ENCODE measurements at places on chromosomes 16 and 17. TPM values are rescaled to one million over a fixed set of nuclear protein-coding genes. Genes with fewer than 3 reads are reported as not detected.

Gene EVI2A
- total RNA-seq, result not detected

GRCh38 chr17:78595135-78595810, 18.1 kb upstream of the DNAH17 start:
- peaks cover 19% of the 10 kb centered on the region for H3K4me1 ChIP-seq
- DNase-seq, result no peak
- H3K27ac ChIP-seq, result no peak overlapping the region
- no peaks in the 10 kb centered on the region for H3K36me3 ChIP-seq

GRCh38 chr17:55167024-55167725, 97.6 kb upstream of the HLF start:
- H3K4me3 ChIP-seq, result no peak overlapping the region
- H3K27ac ChIP-seq, result no peak overlapping the region
- H3K4me1 ChIP-seq, result peaks cover 9% of the 10 kb centered on the region
- H3K27me3 ChIP-seq, result no peaks in the 10 kb centered on the region
- DNase-seq, result no peak

- H3K4me3 ChIP-seq, result no peak overlapping the region
- DNase-seq, result peak; percentile 48
- H3K36me3 ChIP-seq, result no peaks in the 10 kb centered on the region
- H3K27me3 ChIP-seq, result no peaks in the 10 kb centered on the region
Measured at GRCh38 chr17:66975614-66976378, 11.3 kb downstream of the CACNG4 start.

GRCh38 chr16:88013091-88013609, 61.9 kb downstream of the BANP start:
- no peak overlapping the region for H3K27ac ChIP-seq
- H3K4me1 ChIP-seq, result no peaks in the 10 kb centered on the region
- DNase-seq, result no peak

DNA sequence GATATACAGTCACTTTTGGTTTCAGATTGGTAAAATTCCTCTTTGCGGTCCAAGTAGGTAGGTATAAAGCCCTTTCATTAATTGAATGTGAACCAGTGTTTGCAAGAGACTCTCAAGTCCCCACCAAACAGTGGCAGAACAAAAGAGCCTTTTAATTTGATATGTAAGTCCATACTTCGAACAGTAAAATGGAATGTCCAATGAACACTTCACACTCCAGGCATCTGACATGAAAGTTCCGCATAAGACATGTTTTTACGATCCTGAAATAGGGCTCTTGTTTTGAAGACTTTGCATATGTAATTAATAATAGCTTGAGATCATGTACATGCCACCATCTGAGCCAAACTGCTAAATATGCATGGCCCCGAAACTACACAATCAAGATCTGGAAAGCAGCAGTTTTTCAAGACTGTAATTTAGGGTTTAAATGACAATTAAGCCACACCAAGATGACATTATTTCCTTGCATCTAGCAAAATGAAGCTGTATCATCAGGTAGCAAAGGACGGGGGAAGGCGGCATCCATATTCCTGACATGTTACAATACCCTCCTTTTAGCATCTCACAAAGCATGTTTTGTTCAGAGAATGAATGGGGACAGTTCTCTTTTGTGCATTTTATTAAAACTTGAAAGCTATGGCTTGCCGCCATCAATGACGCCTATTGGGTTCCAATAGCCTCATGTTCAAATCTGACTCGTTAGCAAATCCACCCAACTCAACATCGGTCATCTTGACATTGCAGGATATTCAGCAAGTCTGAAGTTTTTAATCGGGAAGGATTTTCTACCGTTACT, 39.4 kb downstream of the LITAF start:
- H3K36me3 ChIP-seq, result peaks cover 19% of the 10 kb centered on the region
- no peak overlapping the region for H3K27ac ChIP-seq
- H3K27me3 ChIP-seq, result no peaks in the 10 kb centered on the region
- peaks cover 6% of the 10 kb centered on the region for H3K4me1 ChIP-seq
- H3K4me3 ChIP-seq, result no peak overlapping the region

GRCh38 chr16:4093495-4094126, 22.6 kb downstream of the ADCY9 start:
- H3K27ac ChIP-seq, result no peak overlapping the region
- DNase-seq, result no peak
- no peaks in the 10 kb centered on the region for H3K4me1 ChIP-seq
- H3K36me3 ChIP-seq, result no peaks in the 10 kb centered on the region
- no peak overlapping the region for H3K4me3 ChIP-seq

DNA sequence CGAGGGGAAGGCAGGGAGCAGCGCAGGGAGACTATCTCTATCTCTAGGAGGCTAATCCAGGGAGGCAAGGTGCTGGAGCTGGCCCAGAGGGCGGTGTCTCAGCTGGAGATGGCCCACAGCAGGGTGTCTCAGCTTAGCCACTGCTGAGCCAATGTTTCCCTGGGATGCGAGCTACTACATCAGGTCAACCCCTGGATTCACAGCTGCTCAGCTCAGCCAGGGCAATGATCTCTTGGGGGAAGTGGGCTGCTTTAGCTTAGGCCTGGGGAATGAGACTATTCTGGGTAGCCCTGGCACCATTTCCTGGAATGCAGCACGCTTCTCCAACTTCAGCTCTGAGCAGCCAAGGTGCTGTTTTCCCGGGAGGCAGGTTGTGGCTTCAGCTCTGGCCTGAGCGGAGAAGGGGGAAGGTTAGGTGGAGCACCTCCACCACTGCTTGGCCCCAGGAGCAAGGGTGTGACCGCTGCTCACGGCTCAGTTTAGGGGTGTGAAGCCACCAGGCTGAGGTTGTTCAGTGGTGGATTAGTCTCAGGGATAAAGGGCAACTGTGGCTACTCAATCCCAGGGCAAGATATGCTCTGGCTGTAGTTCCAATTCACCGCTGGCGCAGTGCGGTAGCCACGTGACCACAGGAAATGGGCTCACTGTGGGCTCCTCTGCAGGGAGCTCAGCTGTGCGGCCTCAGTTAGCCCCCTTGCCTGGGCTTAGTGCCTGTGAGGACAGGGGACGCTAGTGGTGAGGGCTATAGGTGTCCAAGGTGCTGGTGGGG, 5.2 kb upstream of the PRSS21 start:
- no peak for DNase-seq
- no peaks in the 10 kb centered on the region for H3K36me3 ChIP-seq
- no peaks in the 10 kb centered on the region for H3K27me3 ChIP-seq
- H3K27ac ChIP-seq, result no peak overlapping the region

- peak overlapping the region; percentile 28 for H3K27ac ChIP-seq
- peaks cover 53% of the 10 kb centered on the region for H3K4me1 ChIP-seq
- no peaks in the 10 kb centered on the region for H3K36me3 ChIP-seq
- no peak overlapping the region for H3K4me3 ChIP-seq
Measured at GRCh38 chr17:67503184-67503583, 126.1 kb downstream of the PITPNC1 start.

Gene SMIM22
- 3.3 TPM for total RNA-seq

Gene HOXB6
- total RNA-seq, result 64.8 TPM

Gene TMEM88
- total RNA-seq, result 2.8 TPM

- H3K36me3 ChIP-seq, result no peaks in the 10 kb centered on the region
- H3K4me3 ChIP-seq, result no peak overlapping the region
- H3K27ac ChIP-seq, result no peak overlapping the region
- peak; percentile 57 for DNase-seq
- H3K27me3 ChIP-seq, result no peaks in the 10 kb centered on the region
Measured at GRCh38 chr17:38667099-38667786, 7.5 kb downstream of the EPOP start.

Gene HOXB8
- total RNA-seq, result 44.7 TPM

DNA sequence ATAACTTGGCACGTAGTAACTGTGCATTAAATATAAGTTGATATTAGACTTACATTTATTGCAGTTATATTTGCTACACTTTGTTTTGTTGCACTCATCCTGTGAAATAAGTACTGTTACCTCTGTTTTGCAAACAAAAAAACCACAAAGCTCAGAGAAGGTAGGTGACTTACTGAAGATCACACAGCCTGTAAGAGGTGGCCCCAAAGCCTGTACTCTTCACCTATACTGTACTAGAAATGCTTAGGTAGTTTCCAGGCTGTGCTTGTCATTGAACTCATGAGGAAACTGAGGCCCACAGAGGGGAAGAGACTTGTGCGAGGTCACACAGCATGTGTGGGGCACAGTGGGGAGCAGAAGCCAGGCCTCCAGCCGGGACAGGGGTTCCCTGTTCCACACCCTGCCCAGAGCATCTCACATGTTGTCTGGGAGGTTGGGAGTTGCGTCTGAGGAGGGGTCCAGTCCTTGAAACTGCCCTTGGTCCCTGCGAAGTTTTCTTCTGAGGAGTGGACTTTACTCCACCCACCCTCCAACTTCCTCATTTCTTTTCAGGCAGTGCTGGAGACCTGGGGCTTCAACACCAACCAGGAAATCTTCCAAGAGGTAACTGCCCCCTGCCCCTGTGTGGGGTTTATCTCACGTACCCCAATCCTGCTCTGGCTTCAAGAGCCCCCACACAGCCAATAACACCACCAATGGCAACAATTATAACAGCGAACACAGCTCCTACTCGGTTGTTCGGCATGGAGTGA, 13.0 kb downstream of the CETP start:
- H3K27me3 ChIP-seq, result no peaks in the 10 kb centered on the region
- no peaks in the 10 kb centered on the region for H3K36me3 ChIP-seq
- no peak for DNase-seq

Gene RASD1
- 0.30 TPM for total RNA-seq

DNA sequence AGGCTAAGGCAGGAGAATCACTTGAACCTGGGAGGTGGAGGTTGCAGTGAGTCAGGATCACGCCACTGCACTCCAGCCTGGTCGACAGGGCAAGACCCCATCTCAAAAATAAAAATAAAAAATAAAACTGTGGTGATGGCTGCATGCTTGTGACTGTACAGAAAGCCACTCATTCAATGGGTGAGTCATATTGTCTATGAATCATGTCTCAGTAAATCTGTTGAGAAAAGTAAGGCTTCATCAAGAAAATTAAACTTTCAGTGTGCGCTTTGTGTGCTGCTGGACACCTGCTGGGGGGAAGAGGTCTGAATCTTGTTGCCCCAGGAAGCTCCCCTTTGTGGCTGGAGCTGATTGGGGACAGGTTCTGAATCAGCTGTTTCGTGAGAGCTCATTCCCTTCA, 11.3 kb downstream of the NUBP1 start:
- H3K4me3 ChIP-seq, result no peak overlapping the region
- peaks cover 17% of the 10 kb centered on the region for H3K36me3 ChIP-seq
- peaks cover 3% of the 10 kb centered on the region for H3K4me1 ChIP-seq
- H3K27ac ChIP-seq, result peak overlapping the region; percentile 37

GRCh38 chr17:16448490-16448889, 33.1 kb downstream of the TRPV2 start:
- no peaks in the 10 kb centered on the region for H3K4me1 ChIP-seq
- H3K36me3 ChIP-seq, result peaks cover 39% of the 10 kb centered on the region
- no peak for DNase-seq
- no peaks in the 10 kb centered on the region for H3K27me3 ChIP-seq
- no peak overlapping the region for H3K4me3 ChIP-seq

DNA sequence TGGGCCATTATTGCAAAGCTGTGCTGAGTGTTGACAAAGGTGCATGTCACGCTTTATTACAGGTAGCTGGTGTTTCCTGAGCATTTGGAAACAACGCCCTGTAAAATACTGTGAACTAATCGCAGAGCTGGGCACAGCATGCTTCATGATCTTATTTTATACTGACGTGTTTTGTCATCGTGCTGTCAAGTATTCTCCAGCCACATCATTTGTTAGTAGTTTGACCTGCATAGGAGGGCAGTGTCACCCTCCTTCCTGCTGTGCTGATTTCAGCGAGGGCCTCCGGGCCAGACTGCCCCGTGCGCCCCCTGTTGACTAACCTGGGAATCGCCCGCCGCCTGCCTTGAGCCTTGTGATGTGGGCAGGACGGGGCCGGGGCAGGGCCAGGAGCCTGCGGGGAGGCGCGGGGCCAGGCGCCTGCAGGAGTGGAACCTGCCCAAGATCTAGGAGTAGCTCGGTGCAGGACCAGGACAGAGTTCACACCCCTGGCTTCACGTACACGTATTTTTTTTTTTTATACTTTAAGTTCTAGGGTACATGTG, 820.7 kb downstream of the KCNJ18 start:
- no peaks in the 10 kb centered on the region for H3K36me3 ChIP-seq
- no peak for DNase-seq
- H3K27me3 ChIP-seq, result no peaks in the 10 kb centered on the region
- H3K4me3 ChIP-seq, result no peak overlapping the region
- no peak overlapping the region for H3K27ac ChIP-seq

DNA sequence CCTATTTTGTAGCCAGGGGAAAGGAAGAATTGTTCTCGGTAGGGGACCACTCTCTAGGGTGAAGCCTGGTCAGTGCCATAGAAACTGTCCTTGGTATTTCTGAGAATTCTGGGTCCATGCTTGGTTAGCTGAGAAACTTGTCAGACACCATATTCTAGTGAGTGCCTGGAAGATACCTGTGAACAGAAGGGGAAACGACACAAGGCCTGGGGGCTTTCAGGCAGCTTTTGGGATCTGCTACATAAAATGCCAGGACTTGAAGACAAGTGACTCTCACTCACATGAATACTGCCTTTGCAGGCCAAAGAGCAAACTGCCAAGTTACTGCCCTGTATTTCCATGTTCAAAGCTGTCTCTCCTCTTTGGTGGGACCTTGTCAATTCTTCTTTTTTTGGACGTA, 18.3 kb downstream of the ODF4 start:
- no peak overlapping the region for H3K4me3 ChIP-seq
- no peak overlapping the region for H3K27ac ChIP-seq
- no peak for DNase-seq
- no peaks in the 10 kb centered on the region for H3K36me3 ChIP-seq
- no peaks in the 10 kb centered on the region for H3K4me1 ChIP-seq
- no peaks in the 10 kb centered on the region for H3K27me3 ChIP-seq

- no peaks in the 10 kb centered on the region for H3K36me3 ChIP-seq
- no peaks in the 10 kb centered on the region for H3K27me3 ChIP-seq
- peaks cover 6% of the 10 kb centered on the region for H3K4me1 ChIP-seq
- no peak overlapping the region for H3K27ac ChIP-seq
- no peak for DNase-seq
Measured at GRCh38 chr17:60534010-60534555, 8.0 kb upstream of the APPBP2 start.

Gene WNT9B
- total RNA-seq, result not detected

DNA sequence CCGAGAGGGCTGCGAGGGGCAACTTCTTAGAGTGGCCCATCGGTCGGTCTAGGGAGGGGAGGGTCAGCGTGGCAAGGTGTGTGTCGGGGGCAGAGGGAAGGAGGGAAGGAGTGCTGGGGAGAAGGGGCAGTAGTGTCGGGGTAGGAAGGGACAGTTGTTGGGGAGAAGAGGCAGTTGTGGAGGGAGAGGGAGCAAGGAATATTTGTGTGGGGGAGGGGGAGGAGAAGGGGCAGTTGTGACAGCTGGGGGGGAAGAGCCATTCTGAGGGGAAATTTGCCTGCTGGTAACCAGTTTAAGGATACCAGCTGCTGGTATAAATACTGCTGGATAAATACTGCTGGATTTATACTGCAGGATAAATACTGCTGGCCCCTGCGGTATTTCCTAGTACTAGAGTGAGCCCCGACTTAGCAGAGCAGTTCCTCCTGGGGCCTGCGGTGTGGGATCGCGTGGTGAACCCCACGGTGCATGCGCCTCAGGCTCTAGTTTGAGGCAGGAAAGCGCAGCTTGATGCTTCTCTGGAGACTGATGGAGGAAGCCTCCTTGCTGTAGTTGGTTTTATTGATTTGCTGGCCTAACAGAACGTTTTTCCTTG, 309 bp downstream of the DNAH2 start:
- DNase-seq, result no peak
- peak overlapping the region; percentile 70 for H3K4me3 ChIP-seq
- no peaks in the 10 kb centered on the region for H3K36me3 ChIP-seq
- H3K4me1 ChIP-seq, result peaks cover 26% of the 10 kb centered on the region
- H3K27me3 ChIP-seq, result no peaks in the 10 kb centered on the region

Gene C16orf89
- total RNA-seq, result 0.49 TPM

Gene AIPL1
- not detected for total RNA-seq

- peak within 1 kb of the TSS; percentile 96 for H3K27ac ChIP-seq
- peaks cover 32% of the 10 kb centered on the region for H3K36me3 ChIP-seq
- H3K27me3 ChIP-seq, result no peaks in the 10 kb centered on the region
- peak within 1 kb of the TSS; percentile 73 for H3K4me3 ChIP-seq
- peak; percentile 48 for DNase-seq
Measured at GRCh38 chr17:57987581-57988300, at the start of gene VEZF1. Gene VEZF1, minus strand, starts transcription at chr17:57988254. Its CDS starts 143 bp downstream, at chr17:57988111.
